Stimulated activated CD4-positive, alpha-beta T cell treated with anti-CD3 and anti-CD28 coated beads, Interleukin-15, amount 100 ng/mL, for 48 hours (primary cell): ENCODE measurements at places on chromosomes 16 and 17.

DNA sequence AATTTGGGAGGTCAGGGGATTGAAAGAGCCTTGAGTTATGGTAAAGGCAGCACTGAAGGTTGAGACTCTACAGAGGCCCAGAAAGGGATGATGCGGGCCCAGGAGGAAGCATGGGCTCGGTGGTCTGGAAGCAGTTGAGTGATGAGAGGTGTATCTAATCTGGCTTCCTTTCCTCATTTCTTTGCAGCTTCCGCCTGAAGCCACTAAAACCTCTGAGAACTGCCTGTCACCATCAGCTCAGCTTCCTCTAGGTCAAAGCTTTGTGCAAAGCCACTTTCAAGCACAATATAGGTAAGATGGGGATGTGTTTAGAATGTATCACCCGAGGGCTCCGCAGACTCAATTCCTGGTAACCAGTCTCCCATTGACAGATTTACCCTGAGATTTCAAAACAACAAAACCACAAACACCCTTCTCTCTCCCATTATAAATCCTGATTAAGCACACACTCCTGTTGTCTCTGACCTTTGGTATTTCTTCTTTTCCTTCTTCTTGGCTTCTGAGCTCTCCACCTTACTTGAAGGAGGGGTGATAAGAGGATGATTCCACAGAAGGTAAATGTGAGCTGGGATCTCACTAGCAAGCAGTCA is 21.2 kb downstream of the USP43 start:
- no peak for DNase-seq

DNA sequence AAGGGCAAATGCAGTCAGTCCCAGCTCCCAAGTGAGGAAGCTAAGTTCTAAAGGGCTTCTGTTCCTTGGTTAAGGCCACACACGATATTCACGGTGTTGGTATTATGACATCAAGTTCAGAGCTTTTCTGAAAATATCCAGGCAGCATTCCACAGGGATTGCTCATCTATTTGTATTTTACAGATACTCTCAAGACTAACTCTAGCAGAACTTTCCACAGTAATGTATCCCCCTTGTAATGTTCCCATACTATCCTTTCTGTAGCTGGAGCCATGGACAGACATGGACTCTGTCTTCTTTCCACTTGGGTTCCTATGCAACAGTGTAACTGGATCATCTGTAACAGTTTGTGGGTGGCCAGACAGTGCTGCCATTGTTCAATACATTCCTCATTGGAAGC is 13.5 kb downstream of the SDR42E1 start:
- DNase-seq, result no peak

GRCh38 chr16:30896261-30896888 is at the start of gene CTF1:
Gene CTF1 (plus strand): TSS chr16:30896614. CDS start chr16:30896644, 30 bp downstream.
- no peak for DNase-seq

- peak; percentile 51 for DNase-seq
Observed at GRCh38 chr16:49441366-49441780, 67.8 kb downstream of the C16orf78 start.

- DNase-seq, result no peak
Observed at GRCh38 chr17:7850701-7851437, 4.0 kb upstream of the TMEM88 start.

DNA sequence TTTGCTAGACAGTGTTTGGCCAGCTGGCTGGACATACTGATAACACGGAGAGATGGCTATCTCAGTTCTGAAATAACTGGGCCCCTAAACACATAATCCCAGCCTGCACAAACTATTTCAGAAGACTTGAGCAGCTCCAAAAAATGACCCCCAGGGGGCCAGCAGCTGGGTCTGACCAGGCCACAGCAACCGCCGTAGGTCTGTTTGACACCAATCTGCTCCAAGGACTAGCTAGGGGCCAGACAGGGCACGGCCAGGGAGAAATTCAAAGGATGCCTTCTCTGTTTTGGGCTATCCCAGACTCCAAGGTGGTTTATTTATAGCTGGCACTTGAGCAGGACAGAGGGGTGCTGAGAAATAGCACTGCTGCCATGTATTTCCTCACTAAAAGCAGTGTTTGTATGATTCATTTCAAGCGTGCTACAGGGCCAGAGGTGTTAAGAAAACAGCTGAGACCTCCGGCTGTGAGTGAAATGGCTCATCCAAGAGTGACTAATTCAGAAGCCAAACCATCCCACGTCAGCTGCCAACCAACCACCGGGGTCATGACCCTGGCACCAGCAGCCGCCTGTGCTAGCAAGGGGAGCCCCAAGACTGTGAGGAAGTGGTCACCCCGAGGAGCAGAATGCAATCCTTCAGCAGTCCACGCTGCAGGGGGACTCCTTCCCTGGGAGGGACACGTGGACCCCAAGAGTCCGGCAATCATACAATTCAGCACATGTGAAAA is 5.7 kb downstream of the GGA2 start:
- peak; percentile 79 for DNase-seq

GRCh38 chr16:50735629-50736122 is 6.2 kb upstream of the CYLD start:
- no peak for DNase-seq

GRCh38 chr17:269616-270514 is 82.7 kb downstream of the RPH3AL start:
- no peak for DNase-seq

- DNase-seq, result no peak
Observed at GRCh38 chr16:70758786-70759185, 42.2 kb downstream of the VAC14 start.

GRCh38 chr17:73754886-73755400 is 110.7 kb upstream of the SDK2 start:
- no peak for DNase-seq

GRCh38 chr17:3773511-3773910 is 27.5 kb downstream of the ITGAE start:
- no peak for DNase-seq

DNA sequence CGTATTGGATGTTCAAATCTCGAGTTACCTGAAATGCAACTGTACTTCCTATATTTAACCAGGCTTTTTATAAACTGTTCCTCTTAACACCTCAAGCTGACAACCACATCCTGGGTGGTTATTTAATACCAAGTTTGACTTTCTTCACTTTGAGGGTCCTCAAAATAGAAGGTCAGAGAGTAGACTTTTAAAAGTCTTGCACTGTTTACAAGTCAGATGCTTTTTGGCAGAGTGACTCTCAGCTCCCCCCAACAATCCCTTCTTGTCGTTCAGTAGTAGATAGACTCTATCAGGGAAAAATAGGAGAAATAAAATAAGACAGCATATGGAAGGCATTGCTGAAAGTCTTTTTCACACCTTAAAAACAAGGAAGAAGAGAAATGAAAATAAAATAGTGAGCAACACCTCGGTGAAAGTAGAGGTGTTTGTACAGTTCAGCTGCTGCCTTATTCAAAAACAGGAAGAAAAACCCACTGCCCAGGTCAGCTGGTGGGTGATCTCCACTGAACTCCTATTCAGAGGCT is 650.4 kb downstream of the WWOX start:
- no peak for DNase-seq

- no peak for DNase-seq
Observed at GRCh38 chr16:6835941-6836340, 496.7 kb upstream of the RBFOX1 start.

DNA sequence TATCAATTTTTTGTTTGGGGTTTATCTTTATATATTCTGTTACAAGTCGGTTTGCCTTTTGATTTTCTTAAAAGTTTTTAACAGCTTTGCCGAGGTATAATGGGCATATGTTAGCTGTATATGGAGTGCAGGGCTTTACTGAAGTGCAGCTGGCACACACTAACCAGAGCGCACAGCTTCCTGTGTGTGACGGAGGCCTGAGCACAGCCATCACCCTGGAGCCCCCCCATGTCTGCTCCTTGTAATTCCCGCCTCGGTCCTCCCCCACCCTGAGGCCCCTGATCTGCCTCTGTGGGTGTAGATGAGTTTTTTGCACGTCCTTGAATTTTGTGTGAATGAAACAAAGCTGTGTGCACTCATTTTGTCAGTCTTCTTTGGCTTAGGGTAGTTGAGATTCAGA is 60.1 kb upstream of the ZNF750 start:
- DNase-seq, result no peak

DNA sequence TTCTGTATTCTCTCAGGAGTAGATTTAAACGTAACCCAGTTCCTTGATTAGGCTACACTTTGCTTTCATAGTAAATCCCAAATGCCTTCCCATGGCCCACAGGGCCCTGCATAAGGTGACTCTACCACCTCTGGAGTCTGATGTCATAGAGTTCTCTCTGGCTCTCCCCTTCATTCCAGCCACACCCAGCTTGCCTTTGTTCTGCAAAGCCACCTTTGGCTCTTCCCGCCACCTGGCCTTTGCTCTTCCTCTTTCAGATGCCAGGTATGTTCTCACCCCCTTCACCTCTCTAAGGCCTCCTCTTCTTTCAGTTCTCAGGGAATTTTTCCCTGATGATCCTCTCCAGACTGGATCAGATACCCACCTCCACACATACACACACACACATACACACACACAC is 141.3 kb upstream of the HSBP1 start:
- no peak for DNase-seq

- no peak for DNase-seq
Observed at GRCh38 chr17:29586676-29587469, 2.6 kb downstream of the GIT1 start.

- DNase-seq, result no peak
Observed at GRCh38 chr17:20966870-20967269, 75.9 kb downstream of the USP22 start.

- DNase-seq, result no peak
Observed at GRCh38 chr17:55162556-55162946, 102.2 kb upstream of the HLF start.

DNA sequence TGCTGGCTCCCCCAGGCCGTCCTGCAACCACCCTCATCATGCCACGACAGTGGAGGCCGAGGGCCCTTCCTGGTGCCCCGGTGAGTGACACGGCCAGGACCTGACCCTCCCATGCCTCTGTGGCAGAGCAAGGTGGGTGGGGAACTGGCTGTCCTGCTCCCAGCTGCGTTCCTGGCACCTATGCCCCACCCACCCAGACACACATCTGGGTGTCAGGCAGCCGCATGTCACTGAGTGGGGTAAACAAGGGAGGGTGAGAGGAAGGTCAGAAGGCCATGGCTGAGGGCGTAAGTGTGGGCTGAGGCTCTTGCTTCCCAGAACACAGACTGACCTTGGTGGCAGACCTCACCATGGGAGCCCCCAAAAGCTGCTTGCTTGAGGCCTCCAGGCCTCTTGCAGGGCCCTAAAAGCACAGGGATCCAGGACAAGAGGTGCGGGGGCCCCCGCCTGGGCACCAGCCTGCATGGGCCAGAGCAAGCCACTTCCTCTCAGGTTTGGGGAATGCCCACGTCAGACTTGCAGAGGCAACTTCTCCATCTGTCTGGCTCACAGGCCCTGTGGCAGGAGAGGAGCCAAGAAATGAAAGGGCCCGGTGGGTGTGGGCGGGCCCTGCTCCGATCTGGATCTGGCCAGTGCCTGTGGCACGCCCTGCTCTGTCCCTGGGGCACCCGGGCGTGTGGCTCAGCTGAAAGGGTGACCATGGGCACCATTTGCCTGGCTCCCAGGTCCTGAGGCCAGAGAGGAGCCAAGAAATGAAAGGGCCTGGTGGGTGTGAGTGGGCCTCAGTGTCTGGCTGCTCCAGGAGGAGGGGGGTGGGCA is 3.9 kb upstream of the CCDC57 start:
- no peak for DNase-seq

- DNase-seq, result no peak
Observed at GRCh38 chr16:15461376-15461775, 27.0 kb downstream of the BMERB1 start.

DNA sequence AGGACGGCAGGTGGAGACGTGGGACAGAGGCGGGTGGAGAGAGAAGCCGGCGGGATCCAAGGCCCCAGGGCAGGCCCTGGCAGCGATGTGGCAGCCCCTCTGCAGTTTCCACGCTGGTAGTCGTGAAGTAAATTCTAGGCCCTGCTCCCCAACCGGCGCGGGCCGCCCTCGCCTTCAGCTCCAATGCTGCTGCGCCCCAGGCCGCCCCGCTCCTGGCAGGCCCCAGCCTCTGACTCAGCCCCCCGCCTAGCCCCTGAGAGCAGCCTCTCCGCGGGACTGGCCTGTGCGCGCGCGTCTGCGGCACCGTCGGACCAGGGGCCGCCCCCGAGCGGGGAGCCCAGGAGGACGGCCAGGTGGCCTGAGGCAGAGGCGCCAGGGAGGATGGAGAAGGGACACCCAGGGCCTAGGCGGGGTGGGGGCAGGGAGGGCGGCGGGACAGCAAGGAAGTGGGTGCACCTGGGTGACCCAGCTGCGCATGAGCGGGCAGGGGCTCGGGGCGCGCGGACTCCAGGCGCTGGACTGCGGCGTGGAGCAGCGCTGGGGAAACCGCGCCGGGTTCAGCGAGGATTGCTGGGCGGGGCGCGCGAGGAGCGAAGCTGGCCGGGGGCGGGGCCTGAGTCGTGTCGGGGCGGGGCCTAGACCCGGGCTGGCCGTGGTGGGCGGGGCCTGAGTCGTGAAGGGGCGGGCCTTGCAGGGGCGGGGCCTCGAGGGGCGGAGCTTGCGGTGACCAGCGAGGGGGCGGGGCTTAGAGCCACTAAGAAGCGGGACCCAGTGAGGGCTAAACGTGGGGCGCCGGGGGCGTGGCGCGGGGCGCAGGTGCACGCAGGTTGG is 29.6 kb downstream of the ZNF778 start:
- DNase-seq, result peak; percentile 96

DNA sequence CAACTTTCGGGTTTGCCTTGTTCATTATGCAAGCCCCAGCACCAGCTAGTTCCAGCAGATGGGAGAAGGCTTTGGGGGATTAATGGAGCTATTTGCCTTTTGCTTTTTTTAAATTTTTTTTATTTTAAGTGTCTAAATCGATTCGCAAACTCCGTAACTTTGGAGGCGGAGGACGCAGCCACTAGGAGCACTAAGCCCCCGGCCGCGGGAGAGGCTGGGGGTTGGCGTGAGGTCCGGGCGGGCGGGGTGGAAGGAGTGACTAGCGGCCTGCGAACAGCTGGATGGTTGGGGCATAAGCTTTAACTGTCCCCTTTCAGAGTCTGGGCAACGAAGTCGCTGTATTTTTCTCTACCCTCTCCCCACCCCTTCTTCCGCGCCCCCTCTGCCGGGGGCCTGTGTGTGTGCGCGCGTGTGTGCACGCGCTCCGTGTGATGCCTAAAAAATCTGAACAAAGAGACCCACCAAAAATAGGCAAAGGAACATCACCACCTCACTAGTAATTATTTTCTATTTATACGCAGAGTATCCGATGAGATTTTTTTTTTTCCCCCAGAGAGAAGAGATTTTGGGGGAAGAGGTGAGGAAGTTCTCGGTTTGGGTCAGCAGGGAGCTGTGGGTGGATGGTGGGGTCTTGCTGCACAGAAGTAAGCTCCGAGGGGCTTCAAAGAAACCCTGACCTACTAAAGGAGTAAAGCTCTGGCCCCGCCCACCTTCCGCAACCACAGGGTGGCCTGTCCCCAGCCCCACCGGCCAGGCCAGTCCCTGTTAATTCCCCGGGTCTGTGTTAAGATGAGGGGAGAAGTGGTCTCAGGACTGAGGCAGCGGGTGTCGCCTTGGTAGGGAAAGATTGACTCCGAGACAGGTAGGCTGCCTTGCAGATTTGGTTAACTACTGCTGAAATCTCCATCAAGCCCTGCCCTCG is 2.3 kb downstream of the SHISA9 start:
- no peak for DNase-seq

DNA sequence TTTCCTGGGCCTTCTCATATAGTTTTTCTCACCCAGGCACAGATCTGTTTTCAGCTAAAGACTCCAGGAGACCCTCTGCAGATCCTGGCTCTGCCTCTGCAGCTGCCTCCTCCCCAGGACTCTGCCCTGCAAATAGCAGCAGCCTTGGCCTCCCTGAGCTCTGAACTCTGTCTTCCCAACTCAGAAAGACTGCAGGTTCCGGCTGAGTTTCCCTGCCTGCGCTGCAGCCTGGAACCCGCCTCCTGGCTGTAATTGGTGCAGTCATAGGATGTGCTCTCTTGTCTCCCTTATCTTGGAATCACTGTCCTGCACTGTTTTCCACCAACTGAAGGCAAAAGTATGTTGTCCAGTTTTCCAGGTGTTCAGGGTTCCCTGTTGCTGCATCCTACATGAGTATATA is 14.3 kb upstream of the DNASE1 start:
- no peak for DNase-seq
